ENCODE measurements at places on chromosomes 2 and 18. TPM values are rescaled to one million over a fixed set of nuclear protein-coding genes. Genes with fewer than 3 reads are reported as not detected.

- DNase-seq = no peak
Measured at GRCh38 chr2:111633643-111634042, 250.3 kb downstream of the ANAPC1 start.

GRCh38 chr2:162116352-162116751 is 35.7 kb downstream of the GCG start:
- DNase-seq = no peak

DNA sequence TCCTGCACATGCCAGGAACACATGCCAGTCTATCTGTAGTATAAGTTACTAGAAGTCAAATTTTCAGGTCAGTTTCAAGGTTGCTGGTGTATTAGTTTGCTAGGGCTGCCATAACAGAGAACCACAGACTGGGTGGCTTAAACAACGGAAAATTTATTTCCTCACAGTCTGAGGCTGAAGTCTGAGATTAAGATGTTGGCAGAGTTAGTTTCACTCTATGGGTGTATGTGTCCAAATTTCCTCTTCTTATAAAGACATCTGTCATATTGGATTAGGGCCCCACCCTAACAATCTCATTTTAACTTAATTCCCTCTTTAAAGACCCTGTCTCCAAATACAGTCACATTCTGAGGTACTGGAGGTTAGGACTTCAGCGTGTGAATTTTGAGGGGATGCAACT is 26.5 kb downstream of the B3GNT7 start:
- DNase-seq = no peak

GRCh38 chr2:123640685-123641335 is 384.3 kb upstream of the CNTNAP5 start:
- no peak for DNase-seq

ITGA6 gene
- 44.7 TPM for total RNA-seq

DNA sequence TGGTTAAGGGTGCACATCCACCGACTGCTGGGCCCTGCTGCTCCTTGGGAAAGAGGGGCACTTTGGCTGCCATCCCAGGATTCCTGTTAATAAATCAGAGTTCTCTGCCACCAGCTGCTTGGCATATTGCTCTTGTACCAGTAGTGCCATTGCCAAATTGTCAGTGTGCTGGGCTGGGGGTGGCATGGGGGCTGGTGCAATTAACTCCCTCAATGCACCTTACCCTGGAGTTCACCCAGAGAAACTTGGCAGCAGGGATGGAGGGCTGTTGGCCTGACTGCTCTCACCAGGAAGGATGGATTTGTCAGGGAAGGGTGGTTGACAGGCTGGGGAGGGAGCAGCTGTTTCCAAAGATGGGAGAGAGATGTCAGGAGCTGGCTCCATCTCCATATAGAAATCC is 94.6 kb upstream of the SKOR2 start:
- DNase-seq = no peak

REV1 gene
- 49.8 TPM for total RNA-seq

OTOS gene
- not detected for total RNA-seq

DNA sequence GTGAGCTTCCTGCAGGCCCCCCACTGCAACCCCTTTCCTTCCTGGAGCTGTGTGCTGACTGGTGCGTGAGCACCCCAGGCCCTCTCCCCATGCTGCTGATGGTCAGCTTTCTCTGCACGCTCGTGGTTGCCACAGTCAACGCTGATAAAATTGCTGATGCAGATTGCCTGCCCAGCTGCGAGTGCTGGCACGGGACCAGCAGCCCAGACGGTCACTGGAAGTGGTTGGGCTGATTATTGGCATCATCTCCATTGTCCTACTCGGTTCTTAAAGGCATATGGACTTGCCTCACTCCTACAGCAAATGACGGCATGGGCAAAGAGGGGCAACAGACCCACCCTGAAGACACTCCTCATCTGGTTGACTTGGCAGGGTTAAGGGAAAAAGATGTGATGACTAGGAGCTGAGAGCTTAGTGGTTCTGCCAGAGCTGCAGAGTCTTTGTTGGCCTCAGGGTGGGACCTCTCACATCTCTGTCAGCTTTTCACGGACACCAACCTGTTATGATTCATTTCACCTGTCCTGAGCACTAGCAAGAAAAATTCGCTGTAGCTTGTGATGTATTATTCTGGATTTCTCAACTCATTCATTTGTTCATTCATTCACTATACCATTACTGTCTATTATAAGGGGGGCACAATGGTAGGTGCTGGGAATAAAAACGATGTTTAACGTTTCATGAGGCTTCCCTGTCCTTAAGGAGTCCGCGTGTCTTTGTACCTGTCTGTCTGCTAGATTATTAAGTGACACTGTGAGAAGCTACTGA is 38.4 kb downstream of the PAX8 start:
- peak; percentile 95 for DNase-seq

DNA sequence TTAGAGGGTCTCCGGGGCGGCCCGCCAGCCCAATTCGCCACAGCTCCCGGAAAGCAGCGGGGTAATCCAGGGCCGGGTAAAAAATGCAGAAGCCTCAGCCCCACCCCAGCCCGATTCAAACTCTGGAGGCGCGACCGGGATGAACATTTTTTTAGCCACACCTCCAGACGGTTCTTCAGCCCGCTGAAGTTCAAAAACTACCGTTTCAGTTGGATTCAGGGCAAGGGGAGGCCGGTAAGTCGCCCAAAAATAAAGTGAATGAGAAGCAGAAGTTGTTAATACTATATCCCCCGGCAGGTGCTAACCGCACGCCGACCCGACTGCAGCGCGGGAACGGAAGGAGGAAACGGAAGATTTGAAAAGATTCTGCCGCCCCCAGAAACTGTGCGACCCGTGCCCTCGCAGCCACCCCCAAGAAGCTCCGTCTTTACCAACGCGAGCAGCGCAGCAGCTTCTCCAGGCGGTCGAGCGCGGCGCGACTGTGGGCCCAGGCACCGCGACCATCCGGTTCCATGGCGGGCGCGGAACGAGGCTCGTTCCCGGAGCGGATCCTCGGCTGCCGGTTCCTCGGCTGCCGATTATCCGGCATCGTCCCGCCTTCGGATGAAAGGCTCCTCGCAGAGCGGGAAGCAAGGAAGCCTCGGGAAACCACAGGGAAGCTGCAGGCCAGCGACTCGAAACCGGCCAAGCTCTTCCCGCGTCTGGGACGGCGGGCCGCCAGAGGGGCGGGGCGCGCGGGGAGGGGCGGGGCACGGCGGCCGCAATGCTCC is at the start of gene BARD1:
BARD1 (minus strand) TSS at position 703 of the 770 bp plus-strand sequence; CDS start at position 589, 114 bp downstream.
- peak; percentile 78 for DNase-seq

DNA sequence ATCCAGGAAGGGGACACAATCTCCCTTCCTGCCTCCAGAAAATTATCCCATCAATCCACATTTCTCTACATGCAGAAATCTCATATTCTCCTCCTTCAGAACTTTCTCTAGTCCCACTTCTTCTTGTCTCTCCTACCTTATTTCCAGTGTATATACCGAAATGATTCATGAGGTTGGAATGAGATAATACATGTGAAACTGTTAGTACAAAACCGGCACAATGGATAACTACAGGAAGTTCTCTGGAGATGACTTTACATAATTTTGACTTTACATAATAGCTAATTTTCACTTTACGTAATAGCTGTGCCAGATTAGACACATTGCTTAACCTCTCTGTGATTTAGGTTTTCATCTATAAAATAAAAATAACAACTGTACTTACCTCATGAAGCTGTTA is 801.3 kb downstream of the ERBB4 start:
- no peak for DNase-seq

GRCh38 chr2:222897898-222898297 is 37.1 kb downstream of the ACSL3 start:
- DNase-seq = no peak

TRAF3IP1 gene
- 11.2 TPM for total RNA-seq

DNA sequence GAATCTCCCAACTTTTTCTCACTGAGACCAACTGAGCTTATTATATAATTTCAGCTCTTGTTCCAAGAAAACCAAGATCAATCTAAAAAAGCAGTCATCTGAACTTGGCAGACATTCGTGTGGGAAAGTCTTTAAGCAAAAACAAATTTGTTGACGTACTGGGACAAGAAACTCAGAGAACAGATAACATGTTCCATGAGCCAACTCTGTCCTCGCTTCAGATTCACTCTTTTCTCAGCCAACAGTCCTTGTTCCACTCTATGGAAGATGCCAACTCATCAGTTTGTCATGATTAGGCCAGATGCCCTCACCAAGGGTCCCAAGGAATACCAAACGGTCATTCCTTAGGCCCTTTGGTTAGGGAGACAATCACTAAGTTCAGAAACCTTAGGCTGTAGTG is 224.2 kb upstream of the CTAGE1 start:
- DNase-seq = no peak

GRCh38 chr2:15650616-15651366 is 59.1 kb downstream of the DDX1 start:
- no peak for DNase-seq

- DNase-seq = no peak
Measured at GRCh38 chr2:102439065-102439695, 16.2 kb downstream of the IL18RAP start.

- DNase-seq = no peak
Measured at GRCh38 chr18:4400911-4401310, 54.2 kb downstream of the DLGAP1 start.

- DNase-seq = peak; percentile 52
Measured at GRCh38 chr2:154291511-154291910, 407.0 kb upstream of the KCNJ3 start.

GRCh38 chr2:130949954-130950353 is 113.2 kb downstream of the ARHGEF4 start:
- no peak for DNase-seq

DNA sequence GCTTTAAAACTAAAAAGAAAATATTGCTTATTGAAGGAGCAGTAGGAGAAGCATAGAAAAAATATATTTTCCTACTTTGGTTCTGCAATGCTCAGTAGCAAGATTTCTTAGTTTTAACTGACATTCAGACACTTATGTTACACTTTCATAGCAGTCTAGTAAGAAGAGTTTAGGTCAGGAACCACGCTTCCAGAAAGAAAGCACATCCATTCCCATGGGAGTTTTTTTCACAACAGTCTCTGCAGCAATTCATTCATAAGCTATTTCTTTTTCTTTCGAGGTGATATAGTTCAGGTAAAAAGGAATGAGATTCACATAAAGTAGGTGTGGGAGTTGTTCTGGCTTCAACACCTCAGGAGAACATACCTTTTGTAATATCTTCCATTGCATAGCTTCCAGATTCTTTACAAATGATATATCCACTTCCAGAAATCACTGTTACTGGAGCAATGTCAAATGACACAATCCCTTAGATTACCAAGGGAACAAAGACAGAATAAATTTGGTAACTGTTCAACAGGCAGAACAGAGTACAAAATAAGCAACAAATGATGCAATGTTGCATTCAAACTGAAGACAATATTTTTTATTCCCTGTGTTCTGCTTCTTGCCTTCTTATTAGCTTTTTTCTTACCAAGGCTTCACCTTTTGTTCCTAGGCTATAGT is 95.2 kb upstream of the GULP1 start:
- no peak for DNase-seq

- no peak for DNase-seq
Measured at GRCh38 chr2:18614041-18614440, 24.7 kb upstream of the NT5C1B start.

GRCh38 chr2:213068676-213069359 is 82.6 kb downstream of the IKZF2 start:
- DNase-seq = no peak

TWIST2 gene
- 2.6 TPM for total RNA-seq

- no peak for DNase-seq
Measured at GRCh38 chr18:68229351-68229750, 485.6 kb downstream of the TMX3 start.

GRCh38 chr2:120042359-120042758 is 29.5 kb downstream of the EPB41L5 start:
- DNase-seq = no peak

MYO7B gene
- total RNA-seq = 0.46 TPM

GRCh38 chr2:177715771-177716170 is 323.2 kb downstream of the AGPS start:
- peak; percentile 56 for DNase-seq

GREB1 gene
- 11.4 TPM for total RNA-seq

- DNase-seq = no peak
Measured at GRCh38 chr18:55105873-55106272, 146.6 kb upstream of the CCDC68 start.

DNA sequence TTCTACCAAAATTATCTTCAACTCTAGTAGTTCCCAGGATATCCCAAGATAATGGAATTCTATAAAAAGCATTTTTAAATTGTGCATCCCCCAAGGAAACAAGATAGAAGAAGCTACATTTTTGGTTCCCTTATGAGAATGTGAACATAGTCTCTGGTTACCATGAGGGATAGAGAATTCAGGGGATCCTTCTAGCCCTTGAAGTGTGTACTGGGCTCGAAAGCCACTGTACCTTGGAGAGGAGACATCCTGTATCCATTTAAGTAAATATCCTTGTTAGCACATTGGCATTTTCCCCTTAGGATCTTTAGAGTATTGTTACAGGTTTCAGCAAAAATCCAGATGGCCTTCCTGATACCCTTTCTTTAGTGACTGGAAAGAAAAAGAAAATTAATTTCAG is 228.5 kb downstream of the RTP5 start:
- DNase-seq = no peak

- DNase-seq = no peak
Measured at GRCh38 chr18:48800876-48801727, 149.7 kb downstream of the SMAD7 start.

DCC gene
- total RNA-seq = not detected

- DNase-seq = no peak
Measured at GRCh38 chr2:171345971-171346722, 87.6 kb downstream of the METTL8 start.

- DNase-seq = no peak
Measured at GRCh38 chr18:27040796-27041195, 144.3 kb downstream of the CHST9 start.

- no peak for DNase-seq
Measured at GRCh38 chr2:77169426-77169825, 352.8 kb downstream of the LRRTM4 start.

GRCh38 chr2:43743706-43744105 is 30.1 kb upstream of the DYNC2LI1 start:
- DNase-seq = no peak

GAREM2 gene
- total RNA-seq = 1.4 TPM

GBX2 gene
- not detected for total RNA-seq

GRCh38 chr18:76972241-76972640 is 149.9 kb downstream of the ZNF236 start:
- no peak for DNase-seq

- DNase-seq = no peak
Measured at GRCh38 chr2:104736026-104736425, 117.9 kb upstream of the POU3F3 start.

DNA sequence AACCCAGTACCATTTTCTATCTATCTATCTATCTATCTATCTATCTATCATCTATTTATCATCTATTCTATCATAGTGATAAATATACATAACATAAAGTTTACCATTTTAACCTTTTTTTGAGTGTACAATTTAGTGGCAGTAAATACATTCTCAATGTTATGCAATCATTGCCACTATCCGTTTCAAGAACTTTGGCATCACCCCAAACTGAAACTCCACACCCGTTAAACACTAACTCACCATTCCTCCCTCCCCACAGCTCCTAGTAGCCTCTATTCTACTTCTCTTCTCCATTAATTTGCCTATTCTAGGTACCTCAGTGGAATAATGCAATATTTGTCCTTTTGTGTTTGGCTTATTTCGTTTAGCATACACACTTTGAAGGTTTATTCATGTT is 82.5 kb upstream of the KCNE4 start:
- DNase-seq = no peak

POMC gene
- total RNA-seq = 9.1 TPM
